NCI-H2029 treated with DMSO at 0.1 percent for 48 hours (cell line): ENCODE measurements at places on chromosomes 11 and 22.

GRCh38 chr11:121038648-121039409 is 14.9 kb downstream of the TBCEL start:
- no peak for DNase-seq

DNA sequence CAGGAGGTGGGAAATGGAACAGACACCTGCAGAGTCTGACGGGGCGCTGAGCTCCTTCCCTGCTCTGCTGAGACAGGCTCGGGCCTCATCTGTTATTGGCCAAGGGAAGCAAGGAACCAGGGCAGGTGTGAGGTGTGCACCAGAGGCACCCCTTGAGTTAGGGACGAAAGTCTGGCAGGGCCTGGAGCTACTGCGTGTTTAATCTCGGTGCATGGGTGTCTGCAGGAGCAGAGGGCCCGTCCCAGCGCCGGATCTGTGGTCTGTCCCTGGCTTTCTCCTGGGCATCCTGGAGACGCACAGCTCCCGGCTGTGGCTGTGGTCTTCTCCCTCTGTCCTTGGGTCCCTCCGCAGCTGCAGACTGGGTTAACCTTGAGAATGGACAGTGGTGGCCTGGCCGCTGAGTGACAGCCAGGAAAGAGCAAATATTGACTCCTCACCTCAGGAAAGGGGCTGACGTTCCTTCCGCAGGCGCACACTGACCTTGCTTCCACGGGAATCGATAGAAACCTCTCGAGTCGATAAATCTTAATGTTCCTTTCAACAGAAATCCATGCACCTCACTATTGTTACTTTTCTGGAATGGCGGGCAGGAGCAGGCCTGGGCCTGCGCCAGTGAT is 975.6 kb downstream of the BRD1 start:
- no peak for DNase-seq

DNA sequence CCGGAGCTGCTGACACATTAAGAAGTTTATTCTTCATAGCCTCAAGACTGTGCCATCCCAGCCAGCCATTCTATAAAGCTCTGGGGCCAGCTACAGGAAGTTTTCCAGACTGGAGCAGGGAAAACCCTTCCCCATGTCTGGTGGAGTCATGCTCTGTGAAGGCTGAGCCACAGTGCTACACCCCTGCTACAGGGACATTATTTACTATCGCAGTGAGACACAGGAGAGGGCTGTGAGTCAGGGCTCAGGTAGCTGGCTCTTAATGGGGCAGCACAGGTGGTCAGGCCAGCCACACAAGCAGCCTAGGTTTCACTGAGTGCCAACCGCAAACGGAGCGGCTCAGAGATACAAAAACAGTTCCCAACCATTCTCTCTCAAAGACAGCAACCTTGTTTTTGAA is 12.1 kb downstream of the HPS4 start:
- no peak for DNase-seq

DNA sequence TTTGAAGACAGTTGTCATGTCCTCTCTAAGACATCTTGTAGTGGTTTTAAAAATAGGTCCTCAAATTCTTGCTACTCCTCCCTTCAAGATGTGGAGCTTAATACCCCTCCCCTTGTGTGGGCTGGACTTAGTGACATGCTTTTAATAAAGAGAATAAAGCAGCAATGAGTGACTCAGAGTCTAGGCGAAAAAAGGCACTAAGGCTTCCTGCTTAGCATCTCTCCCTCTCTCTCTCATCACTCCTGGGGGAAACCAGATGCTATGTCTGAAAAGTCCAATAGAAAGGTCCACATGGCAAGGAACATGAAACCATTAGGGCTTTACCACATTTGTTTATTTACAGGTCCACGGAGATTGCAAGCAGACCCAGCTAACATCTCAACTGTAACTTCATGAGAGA is 11.7 kb downstream of the SERGEF start:
- DNase-seq: no peak
